Tongue (tissue), 3 donors: ENCODE measurements at places on chromosomes 1 and 21. TPM values are rescaled to one million over a fixed set of nuclear protein-coding genes. Genes with fewer than 3 reads are reported as not detected.

TSSK3 gene
- not detected for total RNA-seq

CSRP1 gene
- 152 TPM for total RNA-seq

GRCh38 chr1:12161662-12162458, 4.9 kb upstream of the TNFRSF1B start:
- peak; percentile 40 for DNase-seq

- no peak for DNase-seq
Observed at GRCh38 chr1:109477821-109478220, 5.9 kb upstream of the ATXN7L2 start.

DNA sequence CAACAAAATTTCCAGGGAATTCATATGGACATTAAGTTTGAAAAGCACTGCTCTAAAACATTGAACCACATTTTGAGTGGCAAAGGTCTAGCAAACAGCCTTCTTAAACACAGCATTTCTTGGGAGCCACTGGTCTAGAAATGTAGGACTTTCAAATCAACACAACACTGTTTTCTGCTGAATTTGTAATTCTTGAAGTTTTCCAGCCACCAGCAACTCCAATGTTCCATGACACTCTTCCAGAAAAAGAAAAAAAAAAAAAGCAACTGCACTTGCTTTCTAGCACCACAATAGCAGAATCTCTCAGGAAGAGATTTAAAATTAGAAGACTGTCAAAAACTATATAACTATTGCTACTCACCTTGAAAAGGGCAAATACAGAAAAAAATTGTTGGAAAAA, 4.5 kb downstream of the SYDE2 start:
- DNase-seq = no peak

DNA sequence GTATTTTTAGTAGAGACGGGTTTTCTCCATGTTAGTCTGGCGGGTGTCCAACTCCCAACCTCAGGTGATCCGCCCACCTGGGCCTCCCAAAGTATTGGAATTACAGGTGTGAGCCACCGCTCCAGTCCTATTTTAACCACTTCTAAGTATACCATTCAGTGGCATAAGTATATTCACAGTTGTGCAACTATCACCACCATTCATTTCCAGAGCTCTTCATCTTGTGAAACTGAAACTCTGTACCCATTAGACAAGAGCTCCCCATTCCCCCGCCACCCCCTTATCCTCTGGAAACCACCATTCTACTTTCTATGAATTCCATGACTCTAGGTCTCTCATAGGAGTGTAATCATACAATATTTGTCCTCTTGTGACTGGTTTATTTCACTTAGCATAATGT, 40.2 kb upstream of the CAMTA1 start:
- DNase-seq = no peak

GRCh38 chr1:223531742-223532341, 133.7 kb downstream of the CAPN8 start:
- peak; percentile 75 for DNase-seq

- no peak for DNase-seq
Observed at GRCh38 chr1:162672622-162673260, 40.5 kb downstream of the DDR2 start.

FMO3 gene
- total RNA-seq = not detected

GRCh38 chr1:152110365-152110859, 4.8 kb downstream of the TCHH start:
- DNase-seq = peak; percentile 36

TMEM269 gene
- not detected for total RNA-seq

GRCh38 chr1:106439475-106439874, 617.0 kb upstream of the PRMT6 start:
- DNase-seq = no peak

- DNase-seq = no peak
Observed at GRCh38 chr21:38610623-38611251, 112.5 kb upstream of the ERG start.

HSD3B1 gene
- not detected for total RNA-seq

DNA sequence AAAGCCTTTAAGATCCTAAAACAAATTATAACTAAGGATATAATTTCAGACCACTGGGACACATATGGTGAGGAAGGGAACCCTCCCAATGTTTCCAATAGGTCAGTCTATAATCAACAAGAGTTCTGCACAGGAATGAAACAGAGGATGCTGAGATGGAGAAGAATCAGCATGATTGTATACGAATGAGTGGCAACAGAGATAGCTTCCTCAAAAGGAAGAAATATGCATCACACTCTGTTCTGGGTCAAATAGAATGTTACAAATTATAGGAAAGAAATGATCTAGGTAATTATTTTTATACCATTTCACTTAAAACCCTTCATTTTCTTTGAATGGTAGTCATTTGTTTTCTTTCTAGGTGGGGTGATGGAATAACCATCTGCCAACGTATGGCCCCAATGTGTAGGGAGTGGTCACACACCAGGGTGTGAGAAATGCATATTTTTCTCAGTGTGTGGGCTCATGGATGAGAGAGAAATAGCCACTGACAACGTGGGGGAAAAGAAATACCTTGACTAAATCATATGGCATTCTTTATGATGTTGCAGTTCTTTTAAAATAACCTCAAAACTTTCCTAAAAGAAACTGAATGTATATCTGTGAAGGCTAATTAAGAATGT, 104.6 kb upstream of the IVNS1ABP start:
- DNase-seq = no peak

- DNase-seq = peak; percentile 7
Observed at GRCh38 chr1:62682531-62682930, 5.7 kb downstream of the DOCK7 start.

DNA sequence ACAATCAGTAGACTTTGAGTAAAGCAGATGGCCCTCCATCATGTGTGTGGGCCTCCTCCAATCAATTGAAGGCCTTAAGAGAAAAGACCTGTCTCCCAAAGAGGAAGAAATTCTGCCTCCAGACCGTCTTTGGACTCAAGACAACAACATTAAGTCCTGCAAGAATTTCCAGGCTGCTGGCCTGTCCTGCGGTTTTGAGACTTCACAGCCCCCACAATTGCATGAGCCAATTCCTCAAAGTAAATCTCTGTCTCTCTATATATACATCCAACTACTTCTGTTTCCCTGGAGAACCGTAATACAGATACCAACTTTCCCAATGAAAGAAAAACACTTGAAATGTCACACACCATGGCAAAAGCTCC, 16.4 kb downstream of the REG4 start:
- peak; percentile 90 for DNase-seq

DNA sequence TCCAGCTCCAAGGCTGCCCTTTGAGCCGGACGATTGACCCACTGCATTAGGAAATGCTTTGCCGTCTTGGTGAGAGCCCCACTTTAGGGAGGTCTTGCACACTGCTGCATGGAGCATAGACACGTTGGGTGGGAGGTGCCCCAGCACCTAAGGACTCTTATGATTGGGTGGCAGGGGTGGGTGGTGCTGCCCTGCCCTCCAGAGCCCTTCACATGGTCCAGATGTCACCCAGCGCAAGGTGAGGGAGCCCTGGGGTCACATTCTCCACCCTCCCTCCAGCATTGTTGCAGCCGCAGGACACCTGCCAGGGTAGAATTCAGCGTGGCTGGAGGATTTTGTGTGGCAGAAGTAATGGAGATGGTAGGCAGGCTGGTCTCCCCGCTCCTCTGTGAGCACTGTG, 137.4 kb upstream of the COL6A1 start:
- no peak for DNase-seq

GRCh38 chr1:210626341-210626740, 297.6 kb downstream of the HHAT start:
- DNase-seq = no peak

DNA sequence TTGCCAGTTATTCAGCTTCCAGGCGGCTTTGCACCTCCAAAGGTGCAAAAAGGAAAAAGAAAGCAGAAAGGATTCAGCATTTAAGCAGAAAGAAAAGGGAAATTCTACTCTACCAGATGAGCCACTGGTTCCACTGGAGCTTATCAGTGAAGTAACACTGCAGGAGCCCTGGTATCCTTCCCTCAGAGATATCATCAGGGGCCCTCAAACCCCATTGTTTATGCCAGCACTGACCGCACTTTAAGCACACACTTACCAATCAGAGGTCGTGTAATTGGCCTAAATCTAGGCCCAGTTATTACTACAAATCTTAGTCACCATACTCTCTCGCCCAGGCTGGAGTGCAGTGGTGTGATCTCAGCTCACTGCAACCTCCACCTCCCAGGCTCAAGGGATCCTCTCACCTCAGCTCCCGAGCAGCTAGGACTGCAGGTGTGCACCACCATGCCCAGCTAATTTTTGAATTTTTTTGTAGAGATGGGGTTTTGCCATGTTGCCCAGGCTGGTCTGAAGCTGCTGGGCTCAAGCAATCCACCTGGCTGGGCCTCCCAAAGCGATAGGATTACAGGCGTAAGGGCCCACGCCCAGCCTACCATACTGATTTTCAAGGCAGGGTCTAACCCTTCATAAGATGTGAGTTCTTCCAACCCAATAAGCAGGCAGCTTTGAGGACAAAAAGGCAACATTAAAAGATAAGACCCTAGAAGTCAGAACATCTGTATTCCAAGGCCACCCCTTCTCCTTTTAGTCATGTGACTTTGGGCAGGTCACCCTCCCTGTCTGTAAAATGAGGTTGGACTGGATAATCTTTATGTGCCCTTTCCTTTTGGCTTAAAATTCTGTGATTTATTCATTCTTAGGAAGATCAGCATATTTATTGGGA, 125.3 kb downstream of the SYT2 start:
- no peak for DNase-seq

TAS1R1 gene
- 2.2 TPM for total RNA-seq

DNA sequence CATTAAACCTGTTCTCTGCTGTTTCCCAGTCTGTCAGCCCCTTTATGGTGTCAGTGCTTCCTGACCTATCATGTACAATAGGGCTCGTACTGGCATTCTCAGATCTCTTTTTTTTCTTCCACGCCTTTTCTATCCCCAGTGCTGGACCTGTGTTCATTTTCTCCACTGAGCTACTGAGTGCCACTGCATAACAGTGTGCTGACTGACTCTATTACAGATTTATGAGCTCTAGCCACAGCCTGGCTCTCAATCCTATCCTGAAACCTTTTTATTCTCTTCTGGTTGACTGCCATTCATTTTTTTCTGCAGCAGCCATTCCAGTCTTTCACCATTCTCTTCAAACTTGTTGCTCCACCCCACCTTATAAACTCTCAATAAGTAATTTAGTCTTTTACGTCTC, 59.6 kb upstream of the MACF1 start:
- no peak for DNase-seq

DNA sequence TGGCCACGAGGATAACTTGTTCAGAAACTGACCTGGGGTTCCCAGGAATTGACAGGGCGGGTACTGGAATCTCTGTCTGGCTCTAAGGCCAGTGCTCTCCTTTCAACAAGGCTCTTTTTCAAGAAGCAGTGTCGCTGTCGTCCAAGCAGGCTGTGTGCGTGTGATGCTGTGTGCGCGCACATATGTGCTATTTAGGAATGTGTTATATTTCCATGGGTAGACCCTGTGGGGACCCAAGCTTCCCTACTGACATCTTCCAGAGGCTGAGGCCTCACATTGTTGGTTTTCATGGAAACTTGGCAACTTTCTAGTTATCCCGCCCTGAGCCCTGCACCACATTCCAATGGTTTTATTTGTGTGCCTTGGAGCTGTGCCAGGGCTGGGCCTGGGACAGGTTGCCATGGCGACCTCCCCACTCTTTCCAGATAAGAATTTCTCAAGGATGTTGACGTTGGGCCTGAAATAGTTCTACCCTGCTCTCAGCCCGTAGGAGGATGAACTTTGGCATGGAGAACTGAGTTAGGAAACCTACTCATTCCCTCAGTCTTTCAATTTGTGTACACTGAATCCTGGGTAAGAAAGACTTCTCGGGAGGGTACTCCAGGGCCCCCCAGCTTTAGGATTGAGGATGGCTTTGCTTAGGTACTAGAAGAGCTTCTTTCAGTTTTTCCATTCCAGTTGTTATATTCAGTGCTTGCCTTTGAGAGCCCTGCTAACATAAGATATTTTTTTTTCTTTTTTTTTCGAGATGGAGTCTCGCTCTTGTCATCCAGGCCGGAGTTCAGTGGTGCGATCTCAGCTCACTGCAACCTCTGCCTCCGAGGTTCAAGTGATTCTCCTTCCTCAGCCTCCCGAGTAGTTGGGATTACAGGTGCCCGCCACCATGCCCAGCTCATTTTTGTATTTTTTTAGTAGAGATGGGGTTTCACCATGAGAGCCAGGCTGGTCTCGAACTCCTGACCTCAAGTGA, 38.8 kb upstream of the SRSF10 start:
- peak; percentile 97 for DNase-seq
